T follicular helper cell (primary cell): ENCODE measurements at places on chromosomes 5 and 9.

- no peak for DNase-seq
Measured at GRCh38 chr5:133453084-133453780, 159.1 kb downstream of the FSTL4 start.

DNA sequence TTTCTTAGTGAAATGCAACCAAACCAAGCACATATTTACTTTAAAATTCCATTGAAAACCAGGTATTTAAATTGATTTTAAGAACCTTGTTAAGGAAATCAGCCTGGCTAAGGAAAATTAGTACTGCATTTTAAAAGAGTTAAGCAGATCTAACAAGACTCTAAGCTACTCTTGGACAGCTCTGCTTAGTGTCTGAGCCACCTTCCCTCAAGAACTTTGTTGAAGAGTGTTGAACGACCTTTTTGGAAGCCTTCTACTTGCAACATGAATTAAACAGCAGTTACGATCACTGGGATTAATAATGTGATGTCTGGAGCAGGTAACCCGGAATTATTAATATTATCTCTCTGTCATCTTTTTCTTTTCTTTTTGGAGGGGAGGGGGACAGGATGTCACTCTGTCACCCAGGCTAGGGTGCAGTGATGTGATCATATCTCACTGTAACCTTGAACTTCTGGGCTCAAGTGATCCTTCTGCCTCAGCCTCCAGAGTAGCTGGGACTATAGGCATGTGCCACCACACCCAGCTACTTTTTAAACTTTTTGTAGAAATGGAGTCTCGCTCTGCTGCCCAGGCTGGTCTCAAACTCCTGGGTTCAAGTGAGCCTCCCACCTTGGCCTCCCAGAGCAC, 74.7 kb downstream of the ANKRD55 start:
- no peak for DNase-seq

DNA sequence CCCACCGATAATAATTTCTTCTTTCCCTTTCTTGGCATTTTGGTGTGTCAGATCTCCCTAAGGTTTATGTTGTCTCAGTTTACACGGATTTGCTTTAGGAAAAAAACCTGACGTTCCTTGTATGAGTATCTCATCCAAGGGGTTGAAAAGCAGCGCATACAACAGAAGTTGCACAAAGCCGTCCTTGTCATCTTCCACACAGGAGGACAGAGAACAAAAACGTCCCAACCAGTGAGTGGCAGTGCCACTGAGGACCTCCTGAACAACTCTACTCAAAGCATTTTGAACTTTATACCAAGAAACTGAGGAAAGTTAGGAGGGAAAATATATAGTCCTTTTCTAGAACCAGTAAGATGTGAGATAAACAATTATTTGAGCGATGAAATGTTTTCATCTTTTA, 547.0 kb downstream of the PDE4D start:
- no peak for DNase-seq

GRCh38 chr5:80554646-80555045, 15.4 kb downstream of the ANKRD34B start:
- DNase-seq: no peak

DNA sequence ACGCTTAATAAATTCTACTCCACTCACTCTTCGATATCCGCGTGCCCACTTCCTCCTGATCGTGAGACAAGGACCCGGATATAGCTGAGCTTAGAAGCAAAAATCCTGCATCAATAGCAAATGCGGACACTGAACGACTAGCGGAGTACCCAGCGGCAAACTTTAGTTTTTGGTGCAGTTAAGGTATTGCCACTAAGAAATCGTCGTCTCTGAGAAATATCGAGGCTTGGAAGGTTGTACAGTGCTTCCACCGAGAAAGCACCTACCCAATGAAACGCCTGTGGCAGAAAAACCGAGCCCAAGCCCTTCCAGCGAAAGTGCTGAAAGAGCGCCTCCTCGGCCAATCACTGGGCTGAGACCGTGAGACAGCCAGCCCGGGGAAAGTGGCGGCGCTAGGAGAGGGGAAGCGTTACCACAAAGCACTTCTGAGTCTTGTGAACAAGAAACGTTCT, 32.2 kb downstream of the ANXA2R start:
- peak; percentile 75 for DNase-seq

DNA sequence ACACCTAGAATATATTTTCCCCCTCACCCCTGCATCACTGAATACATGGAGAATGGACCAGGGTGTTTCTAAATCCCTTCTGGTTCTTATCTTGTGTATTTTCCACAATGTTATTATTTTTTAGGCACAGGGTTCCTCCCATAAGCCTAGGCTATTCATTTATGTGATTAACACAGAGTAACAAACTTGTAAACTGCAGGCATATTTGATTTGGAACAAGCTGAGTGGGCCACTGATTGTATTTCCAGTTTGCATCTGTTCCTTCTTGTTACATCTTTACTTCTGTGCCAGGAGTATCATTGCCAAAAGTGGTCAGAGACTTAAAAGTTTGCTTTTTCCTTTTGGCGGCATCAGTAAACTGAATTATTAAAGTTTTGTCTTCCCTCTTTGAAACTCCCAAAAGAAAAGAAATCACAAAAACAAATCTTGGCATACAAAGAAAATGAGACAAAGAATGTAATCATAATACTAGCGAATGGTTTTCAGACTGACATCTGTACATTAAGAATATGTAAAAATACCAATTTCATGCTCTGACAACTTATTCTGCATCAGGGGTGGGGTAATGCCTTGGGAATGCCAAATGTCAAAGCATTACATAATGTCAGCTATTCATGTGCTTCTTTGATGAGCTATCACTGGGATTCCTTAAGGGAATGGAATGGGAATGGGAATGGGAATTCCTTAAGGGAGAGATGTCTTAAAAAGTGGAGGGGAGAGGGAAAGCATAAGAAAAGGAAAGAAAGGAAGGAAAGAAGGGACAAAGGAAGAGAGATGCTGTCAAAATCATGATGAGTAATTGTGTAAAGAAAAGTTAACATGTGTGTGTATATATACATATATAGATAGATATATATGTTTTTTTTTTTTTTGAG, 22.2 kb upstream of the PAX5 start:
- no peak for DNase-seq

DNA sequence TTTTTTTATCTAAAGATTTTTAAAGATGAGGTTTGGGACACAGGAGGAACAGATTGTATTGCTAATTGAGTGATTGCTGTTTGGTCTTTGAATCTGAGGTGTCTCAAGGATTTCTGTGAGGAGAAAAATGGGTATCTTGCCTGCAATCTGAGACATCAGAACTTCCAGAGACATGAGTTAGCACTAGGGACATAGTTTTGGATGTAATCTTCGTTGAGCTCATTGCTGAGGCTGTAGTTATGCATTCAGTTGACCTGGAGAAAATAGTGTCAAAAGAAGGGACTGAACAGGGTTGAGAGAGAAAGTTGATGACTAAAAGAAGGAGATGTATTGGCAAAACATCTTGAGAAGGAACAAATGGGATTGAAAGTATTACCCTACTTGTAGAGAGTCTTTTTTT, 24.6 kb downstream of the C9orf85 start:
- no peak for DNase-seq
